ENCODE measurements at places on chromosomes 16 and 17. TPM values are rescaled to one million over a fixed set of nuclear protein-coding genes. Genes with fewer than 3 reads are reported as not detected.

GRCh38 chr17:34761646-34762045 is 182.3 kb downstream of the TMEM132E start:
- DNase-seq = no peak

- DNase-seq = peak; percentile 62
Observed at GRCh38 chr17:74354123-74354522, 7.5 kb downstream of the BTBD17 start.

Gene TBX2
- total RNA-seq = not detected

DNA sequence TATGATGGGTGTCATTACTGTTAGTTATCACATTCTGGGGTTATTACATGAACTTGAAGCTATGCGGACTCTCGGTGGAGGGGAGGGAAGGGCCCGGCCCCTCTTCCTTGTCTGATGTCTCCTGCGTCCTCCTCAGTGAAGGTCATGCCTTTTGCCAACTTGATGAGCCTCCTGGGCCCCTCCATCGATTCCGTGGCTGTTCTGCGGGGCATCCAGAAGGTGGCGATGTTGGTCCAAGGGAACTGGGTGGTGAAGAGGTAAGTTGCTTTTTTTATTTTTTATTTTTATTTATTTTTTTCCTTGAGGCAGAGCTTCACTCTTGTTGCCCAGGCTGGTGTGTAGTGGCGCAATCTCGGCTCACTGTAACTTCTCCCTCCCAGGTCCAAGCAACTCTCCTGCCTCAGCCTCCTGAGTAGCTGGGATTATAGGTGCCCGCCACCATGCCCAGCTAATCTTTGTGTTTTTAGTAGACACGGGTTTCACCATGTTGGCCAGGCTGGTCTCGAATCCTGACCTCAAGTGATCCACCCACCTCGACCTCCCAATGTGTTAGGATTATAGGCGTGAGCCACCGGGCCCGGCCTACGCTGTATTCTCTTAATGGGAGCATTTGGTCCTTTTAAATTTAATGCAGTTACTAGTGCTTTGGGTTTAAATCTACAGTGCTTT is 21.6 kb downstream of the POLR3E start:
- peak; percentile 73 for DNase-seq

DNA sequence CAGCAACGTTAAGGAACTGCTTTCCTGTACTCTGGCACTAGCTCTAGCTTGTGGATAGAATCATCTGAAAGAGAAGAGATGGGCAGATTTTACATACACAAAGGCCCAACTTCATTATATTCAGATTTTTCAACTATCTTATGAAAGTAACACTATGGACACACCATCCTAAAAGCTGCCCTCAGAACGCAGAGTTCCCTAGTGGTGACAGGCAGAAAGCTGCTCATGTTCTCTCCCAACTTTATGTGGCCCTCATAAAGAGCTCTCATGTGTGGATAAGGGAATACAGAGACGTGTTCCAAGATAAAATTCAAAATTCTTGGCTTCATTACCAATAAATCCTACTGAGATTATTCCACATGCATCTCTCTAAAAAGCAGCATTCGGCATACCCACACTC is 1.5 kb downstream of the CFAP20 start:
- peak; percentile 30 for DNase-seq

DNA sequence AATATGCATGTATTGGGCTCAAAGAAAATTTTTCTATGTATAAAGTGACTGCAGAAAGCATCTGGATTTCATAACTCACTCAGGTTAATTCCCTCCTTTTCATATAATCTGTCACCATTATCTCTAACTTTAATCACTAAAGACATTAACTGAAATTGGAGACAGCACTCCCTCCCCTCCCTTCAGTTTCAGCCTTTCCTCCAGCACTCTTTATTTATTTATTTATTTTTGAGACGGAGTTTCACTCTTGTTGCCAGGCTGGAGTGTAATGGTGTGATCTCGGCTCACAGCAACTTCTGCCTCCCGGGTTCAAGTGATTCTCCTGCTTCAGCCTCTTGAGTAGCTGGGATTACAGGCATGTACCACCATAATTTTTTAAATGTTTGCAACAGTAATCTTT is 43.1 kb downstream of the CDH8 start:
- DNase-seq = no peak

Gene ASIC2
- total RNA-seq = not detected

- no peak for DNase-seq
Observed at GRCh38 chr17:66724581-66725341, 110.2 kb upstream of the CACNG5 start.

GRCh38 chr16:49608779-49609178 is 235.2 kb downstream of the C16orf78 start:
- DNase-seq = no peak

DNA sequence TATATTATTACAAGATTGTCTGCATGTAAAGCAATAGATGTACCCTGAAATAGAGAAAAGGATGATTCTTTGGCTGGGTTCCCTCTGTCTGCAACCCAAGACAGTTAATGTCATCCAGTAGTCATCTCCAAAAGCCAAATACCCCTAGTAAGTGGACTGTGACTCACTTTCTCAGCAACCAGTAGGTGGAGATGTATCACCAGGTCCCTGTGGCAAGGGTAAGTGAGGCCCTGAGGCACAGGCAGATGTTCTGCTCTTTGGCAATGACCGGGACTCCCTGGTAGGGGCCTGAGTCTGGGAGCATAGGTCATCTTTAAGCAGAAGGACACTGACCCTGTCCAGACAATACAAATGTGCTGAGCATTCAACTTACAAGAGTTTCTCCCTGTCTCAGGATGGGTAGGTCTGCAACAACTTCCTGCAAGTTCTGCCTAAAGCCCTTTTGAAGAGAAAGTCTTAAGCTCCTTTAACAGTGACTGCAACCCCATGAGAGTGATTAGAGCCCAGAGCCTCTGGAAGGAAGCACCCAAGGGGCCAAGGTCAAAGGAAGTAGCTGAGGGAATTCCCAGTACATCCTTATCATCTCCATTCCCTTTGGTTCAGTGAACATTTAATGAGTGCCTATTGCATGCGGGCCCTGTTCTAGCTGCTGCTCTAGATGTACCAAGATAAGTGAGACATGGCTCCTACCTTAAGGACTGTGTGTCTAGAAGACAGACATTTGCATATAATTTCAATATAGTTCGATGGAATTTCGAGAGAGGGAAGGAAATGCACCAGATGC is 31.9 kb downstream of the PMP22 start:
- no peak for DNase-seq

GRCh38 chr17:29615048-29615385 is 7.7 kb downstream of the CORO6 start:
- DNase-seq = peak; percentile 65

Gene ANKS3
- 13.5 TPM for total RNA-seq

DNA sequence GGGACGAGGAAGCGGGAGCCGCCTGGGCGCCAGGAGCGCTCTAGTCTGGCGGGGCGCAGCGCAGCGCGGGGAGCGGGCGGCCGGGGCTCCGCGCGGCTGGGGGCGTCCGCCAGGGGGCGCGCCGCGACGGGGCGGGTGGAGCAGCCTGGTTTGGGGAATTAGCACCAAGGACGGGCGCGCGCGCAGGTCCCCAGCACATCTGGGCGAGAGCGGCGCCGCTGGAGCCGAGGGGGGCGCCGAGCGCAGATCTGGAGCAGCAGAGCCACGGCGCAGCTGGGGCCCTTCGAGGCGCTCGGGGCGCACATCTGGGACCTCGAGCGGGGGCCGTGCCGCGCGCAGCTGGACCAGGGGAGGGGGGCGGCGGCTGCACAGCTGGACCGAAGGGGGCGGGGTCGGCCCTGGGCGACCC is at the start of gene NXPH3:
Gene NXPH3, plus strand, starts transcription at position 193 of the 409 bp plus-strand sequence. CDS start 349 bp downstream, outside the sequence.
- peak; percentile 69 for DNase-seq

- DNase-seq = no peak
Observed at GRCh38 chr16:970386-970765, 408 bp downstream of the LMF1 start.

DNA sequence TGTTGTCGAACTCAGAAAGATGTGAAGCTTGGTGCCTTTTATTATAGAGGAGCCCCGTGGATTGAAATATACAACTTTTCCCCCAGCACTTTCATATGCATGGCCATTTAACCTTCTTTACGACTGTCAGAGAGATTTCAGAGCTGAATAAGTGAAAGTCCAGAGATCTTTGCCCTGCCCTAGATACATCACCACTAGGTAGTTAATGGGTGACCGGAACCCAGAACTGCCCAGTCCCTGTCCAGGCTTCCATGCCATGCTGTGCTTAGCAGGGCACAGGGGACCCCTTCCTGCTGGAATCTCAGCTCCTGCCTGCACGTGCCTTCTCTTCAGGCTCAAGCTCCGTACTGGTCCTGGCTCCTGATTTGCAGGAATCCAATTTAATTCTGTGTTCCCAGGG is 32.2 kb downstream of the SRL start:
- DNase-seq = no peak

DNA sequence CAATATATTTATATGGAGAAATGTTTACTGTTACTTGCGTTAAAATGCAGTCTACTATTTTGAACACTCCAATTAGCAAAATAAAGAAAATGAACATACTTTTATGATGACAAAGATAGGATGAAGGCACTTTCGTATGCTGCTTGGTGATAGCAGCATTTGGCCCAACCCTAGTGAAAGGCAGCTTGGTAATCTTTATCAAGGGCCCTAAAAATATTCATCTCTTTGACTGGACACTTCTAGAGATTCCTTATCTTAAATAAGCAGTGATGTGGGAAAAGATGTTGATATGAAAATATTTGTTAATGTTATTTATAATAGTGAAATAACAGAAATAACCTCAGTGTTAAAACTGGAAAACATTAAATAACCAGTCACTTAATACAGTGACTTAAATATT is 79.4 kb downstream of the NF1 start:
- no peak for DNase-seq

DNA sequence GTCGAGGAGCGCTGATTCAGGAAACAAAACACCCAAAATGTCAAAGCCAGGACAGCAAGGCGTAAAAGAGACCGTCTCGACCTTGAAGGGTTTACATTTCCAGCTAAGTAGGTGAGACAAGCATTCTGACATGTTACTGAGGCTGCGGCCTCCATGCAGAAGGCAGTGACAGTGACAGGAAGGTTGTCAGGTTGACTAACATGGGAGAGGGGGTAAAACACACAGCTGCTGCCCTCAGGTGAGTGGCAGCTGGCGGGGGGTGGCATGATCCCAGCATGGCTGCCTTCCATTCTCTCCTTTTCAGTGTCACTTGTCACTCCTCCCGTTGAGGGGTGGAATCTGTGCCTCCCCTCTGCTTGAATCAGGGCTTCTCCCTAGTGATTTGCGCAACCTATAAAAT is 31.9 kb upstream of the CRHR1 start:
- DNase-seq = no peak

DNA sequence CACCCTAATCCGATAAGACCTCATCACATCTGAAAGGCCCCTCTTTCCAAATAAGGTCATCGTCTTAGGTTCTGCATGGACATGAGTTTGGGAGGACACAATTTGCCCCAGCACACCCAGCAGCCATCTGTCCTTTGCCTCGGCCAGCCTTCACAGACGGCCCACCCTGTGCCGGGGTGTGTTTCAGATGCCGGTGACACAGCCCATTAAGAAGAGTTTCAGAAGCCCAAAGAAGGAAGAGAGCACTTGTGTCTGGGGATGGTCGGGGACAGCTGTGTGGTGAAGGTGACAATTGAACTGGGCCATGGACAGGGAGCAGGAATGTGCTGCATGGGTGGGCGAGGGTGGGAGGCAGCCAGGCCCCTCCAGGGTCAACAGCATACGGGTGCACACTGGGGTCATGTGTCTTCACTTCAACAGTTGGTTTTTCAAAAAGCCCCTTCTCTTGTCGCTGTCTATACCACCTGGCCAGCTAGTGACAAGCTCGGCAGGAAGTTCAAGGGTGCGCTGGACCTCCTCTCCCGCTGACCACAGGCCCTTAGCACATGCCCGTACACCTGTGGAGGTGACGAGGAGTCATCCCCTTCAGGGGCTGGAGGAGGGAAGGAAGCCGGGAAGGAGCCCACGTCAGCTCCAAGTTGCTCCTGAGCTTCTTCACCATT is 183.1 kb downstream of the C16orf95 start:
- DNase-seq = no peak

DNA sequence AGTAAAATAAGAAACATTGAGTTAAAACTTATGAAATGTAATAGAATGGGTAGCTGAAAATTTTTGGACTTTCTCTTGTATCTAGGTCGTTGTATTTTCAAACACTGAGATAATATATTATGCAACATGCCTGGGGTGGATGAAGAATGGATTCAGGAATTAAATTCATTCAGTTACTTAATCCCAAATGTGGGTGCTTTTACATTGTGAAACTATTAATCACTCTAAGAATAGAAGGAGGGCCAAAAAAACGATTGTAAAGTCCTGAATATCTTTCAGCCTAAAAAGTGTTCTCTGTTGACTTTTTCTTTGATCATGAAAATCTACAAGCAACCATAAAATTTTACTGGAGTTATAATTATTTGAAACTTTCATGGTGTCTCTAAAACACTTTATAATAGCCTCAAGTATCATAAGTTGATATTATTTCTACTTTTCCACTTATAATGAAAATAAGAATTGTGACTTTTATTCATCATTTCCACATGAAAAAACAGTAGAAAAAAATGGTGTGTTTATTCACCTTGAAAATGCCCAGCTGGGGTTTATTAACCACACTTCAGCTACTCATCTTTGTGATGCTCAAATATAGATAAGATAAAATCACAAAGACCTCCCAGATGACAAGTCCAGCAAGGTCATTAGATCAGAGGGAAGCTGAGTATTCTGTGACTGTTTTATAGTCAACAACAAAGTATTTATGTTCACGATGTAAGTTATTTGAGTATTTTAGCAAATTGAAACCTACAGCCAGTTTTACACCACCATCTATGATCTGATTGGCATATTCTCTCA is 619.9 kb upstream of the SOX9 start:
- no peak for DNase-seq

Gene KRTAP2-1
- total RNA-seq = not detected

DNA sequence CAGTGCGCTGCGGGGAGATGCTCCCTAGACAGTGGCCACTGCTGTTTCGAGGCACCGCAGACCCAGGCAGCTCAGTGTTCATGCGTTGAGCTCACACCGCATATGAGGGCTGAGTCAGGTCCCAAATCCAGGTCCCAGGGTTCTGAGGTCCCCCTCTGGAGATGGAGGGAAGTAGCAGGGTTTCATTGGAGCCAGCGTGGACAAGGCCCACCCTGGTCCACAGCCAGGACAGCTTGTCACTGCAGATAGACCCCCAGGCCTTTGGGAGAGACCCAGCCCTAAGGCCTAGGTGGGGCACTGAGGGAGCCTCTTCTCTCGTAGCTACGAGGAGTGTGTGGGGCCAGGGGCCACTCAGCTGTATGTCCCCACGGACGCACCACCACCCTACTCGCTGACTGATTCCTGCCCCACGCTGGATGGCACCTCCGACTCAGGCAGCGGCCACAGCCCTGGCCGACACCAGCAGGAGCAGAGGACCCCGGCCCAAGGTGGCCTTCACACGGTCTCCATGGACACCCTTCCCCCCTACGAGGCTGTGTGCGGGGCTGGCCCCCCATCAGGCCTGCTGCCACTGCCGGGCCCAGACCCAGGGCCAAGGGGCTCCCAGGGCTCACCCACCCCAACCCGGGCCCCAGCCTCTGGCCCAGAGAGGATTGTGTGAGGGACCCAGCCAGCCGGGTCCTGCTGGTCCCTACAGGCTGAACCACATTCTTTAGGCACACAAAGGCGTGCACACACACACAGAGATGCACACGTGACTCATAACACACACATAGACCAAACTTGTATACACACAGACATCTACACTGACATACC is 53.4 kb downstream of the BEAN1 start:
- no peak for DNase-seq

GRCh38 chr16:79264237-79265109 is 336.1 kb downstream of the MAF start:
- DNase-seq = peak; percentile 41

Gene ANTKMT
- total RNA-seq = 8.1 TPM
